ENCODE measurements at places on chromosomes 3 and 15. TPM values are rescaled to one million over a fixed set of nuclear protein-coding genes. Genes with fewer than 3 reads are reported as not detected.

DNA sequence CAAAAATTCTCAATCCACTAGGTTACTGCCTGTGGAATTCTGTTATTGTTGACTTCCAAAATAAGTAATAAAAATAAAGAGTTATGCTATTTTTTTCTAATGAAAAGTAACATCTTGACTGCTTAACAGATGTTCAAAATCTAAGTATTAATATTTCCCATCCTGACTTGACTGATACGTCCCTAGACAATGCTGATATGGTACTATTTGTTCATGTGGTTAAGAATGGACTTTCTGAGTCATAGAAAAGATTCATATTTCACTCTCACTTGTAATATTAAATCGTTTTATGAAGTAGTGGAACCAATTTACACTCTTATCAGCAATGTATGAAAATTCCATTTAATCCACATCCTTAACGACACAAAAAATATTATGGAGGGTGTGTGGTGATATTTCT lies 104.8 kb upstream of the PLSCR5 start:
- no peak for DNase-seq

DNA sequence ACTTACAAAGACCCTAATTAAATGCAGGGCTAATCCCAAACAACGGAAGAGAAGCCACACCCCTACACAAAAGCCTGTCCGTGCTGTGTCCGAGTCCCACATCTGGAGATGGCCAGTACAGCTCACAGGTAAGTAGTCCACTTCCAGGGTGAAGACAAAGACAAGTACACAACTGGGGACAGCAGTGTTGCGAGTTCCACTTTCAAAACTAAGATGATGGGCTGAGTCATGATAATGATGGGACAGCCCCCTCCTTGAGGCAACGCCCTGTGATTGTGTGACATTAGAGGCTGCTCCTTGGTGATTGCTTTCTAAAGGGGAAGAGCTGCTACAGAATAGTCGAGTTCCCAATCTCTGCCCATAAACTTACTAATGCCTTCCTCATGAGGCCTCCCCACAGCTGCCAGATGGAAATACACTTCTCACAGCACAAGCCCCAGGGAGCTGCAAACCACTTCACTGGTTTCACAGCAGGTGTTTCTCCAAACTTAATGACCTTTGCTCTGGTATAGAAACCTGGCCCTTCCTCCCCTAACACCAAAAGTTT lies 27.6 kb downstream of the RFT1 start:
- DNase-seq: no peak

DNA sequence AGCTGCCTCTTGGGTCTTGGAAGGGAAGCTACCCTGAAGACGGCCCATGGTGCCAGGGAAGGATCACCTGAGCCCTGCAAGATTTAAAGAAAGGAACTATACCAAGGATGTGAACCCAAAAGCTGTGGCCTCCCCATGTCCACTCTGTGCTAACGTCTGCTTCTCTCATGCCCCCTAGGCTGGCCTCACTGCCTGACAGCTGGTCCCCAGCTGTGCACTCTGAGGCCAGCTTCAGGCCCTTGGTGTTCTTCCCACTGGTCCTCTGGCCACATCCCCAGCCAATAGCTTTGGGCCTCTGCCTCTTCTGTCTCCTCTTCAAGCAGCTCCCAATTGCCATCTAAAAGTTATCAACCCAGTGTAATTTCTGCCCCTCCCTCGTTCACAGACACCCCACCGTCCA lies 5.2 kb upstream of the LRRK1 start:
- DNase-seq: no peak

RTP4 gene
- total RNA-seq: 0.26 TPM

IL5RA gene
- total RNA-seq: not detected

C3orf85 gene
- not detected for total RNA-seq

Data from HT1080 (cell line).